ENCODE measurements at places on chromosomes 7 and 10. TPM values are rescaled to one million over a fixed set of nuclear protein-coding genes. Genes with fewer than 3 reads are reported as not detected.
A peak's percentile ranks its signal among the peaks of the same experiment; 100 is the strongest.

DNA sequence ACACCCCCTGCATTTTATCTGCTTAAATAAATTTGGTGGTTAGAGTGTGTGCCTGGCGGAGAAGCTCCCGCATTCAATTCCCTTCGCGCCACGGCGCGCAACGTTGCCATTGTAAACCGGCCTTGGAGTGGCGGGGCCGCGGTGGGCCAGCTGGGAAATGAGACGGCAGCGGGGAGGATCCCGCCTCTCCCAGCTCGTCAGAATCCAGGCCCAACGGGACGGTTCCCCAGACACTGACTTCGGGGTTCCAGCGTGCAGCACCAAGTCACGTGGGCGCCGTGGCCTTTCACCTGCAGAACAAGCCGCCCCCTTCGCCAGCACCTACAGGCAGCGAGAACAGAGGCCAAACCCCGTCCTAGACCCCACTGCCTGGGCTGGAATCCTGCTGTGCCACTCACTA is 103.4 kb downstream of the GRID1 start:
- H3K4me3 ChIP-seq: no peak overlapping the region
- no peak overlapping the region for H3K27ac ChIP-seq
- no peaks in the 10 kb centered on the region for H3K4me1 ChIP-seq
- no peaks in the 10 kb centered on the region for H3K36me3 ChIP-seq
- DNase-seq: no peak

The SUN3 gene
- not detected for total RNA-seq

The MYOF gene
- 9.7 TPM for total RNA-seq

DNA sequence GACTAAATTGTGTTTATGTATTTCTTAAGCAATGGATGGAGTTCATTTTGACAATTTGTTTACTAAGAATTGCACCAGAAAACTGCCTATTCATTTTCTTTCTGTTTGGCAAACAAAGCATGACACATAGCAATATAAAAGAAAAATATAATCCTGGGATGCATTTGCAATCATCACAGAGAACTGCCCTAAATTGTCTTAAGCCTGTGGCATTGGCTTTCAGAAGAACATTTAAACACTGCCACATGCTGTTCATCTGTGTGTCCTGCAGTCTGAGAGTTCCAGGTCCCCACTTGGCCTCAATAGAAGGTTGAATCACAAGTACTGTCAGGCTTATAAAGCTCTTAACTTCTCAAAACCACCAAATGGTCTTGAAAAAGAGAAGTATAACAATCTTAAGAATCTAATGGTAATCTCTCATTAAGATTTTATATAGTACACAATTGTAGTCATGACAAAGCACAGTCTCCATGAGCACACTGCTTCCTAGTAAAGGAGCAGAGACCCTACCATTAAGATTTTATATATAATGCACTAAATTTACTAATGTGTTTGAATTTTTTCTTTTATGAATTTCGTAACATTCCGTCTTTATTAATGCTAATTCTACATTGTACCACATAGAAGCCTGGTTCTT is 29.9 kb downstream of the RNLS start:
- H3K4me3 ChIP-seq: no peak overlapping the region
- DNase-seq: peak; percentile 76
- no peaks in the 10 kb centered on the region for H3K4me1 ChIP-seq
- H3K27me3 ChIP-seq: no peaks in the 10 kb centered on the region

- no peak overlapping the region for H3K4me3 ChIP-seq
- DNase-seq: no peak
- H3K27me3 ChIP-seq: no peaks in the 10 kb centered on the region
- no peaks in the 10 kb centered on the region for H3K36me3 ChIP-seq
Observed at GRCh38 chr10:124906551-124907001, 35.3 kb upstream of the ZRANB1 start.

The GPR37 gene
- not detected for total RNA-seq

The ZNF479 gene
- total RNA-seq: not detected

Data from natural killer cell (primary cell).